ENCODE measurements at places on chromosomes 6 and 20.
A peak's percentile ranks its signal among the peaks of the same experiment; 100 is the strongest.

GRCh38 chr6:142117366-142117765, 15.4 kb upstream of the GJE1 start:
- no peak for DNase-seq

- no peak for DNase-seq
Observed at GRCh38 chr6:142842418-142843261, 102.3 kb downstream of the HIVEP2 start.

- no peak for DNase-seq
Observed at GRCh38 chr20:13659288-13659687, 20.6 kb upstream of the TASP1 start.

DNA sequence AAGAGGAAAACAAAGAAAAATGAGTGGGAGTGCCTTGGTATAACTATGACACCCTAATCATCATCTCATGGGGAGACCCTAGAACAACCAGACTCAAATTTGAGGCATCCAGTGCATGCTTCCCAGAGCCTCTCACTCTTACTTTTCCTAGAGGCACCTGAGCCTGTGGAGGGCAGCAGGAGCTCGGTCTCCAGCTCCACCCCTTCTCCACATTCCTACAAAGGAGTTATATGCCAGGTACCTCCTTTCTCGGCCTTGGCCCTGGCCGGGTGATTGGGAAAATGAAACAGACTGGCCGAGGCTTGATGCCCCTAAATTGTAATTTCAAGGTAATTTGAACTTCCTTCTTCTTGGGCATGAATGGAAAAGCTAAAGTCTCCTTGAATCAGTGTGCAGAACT, 761.2 kb upstream of the CHD6 start:
- no peak for DNase-seq

GRCh38 chr6:156720691-156721685, 56.2 kb upstream of the ARID1B start:
- no peak for DNase-seq

GRCh38 chr6:121086876-121087275, 247.4 kb downstream of the TBC1D32 start:
- DNase-seq: no peak

DNA sequence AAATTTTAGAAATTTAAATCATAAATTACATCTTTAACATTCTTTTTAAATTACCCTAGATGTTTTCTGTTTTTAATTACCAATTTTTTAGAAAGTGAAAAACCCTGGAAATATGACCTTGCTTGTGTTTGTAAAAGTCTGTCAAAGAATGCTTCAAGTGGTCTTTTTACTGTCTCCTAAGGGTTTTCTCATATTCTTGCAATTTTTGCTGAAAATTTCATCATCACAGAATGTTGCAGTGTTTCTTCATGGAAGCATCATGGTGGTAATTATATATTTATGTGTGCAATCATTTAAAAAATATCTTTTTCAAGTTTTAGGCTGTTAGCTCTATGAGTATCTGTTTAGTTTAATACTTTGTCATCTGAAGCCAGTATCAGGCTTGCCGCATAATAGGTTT, 178.2 kb downstream of the HDGFL1 start:
- DNase-seq: no peak

- no peak for DNase-seq
Observed at GRCh38 chr6:53426667-53427270, 78.0 kb upstream of the ELOVL5 start.

GRCh38 chr6:53630533-53631226, 34.9 kb downstream of the KLHL31 start:
- no peak for DNase-seq

DNA sequence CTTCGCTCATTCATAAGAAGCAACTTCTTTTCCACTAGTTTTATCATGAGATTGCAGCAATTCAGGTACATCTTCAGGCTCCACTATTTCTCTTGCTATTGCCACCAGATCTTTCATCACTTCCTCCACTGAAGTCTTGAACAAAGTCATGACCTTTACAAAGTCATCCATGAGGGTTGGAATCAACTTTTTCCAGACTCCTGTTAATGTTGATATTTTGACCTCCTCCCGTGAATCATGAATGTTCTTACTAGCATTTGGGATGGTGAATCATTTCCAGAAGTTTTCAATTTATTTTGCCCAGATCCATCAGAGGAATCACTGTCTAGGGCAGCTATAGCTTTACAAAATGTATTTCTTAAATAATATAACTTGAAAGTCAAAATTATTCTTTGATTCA, 1.5 kb downstream of the CENPQ start:
- no peak for DNase-seq

DNA sequence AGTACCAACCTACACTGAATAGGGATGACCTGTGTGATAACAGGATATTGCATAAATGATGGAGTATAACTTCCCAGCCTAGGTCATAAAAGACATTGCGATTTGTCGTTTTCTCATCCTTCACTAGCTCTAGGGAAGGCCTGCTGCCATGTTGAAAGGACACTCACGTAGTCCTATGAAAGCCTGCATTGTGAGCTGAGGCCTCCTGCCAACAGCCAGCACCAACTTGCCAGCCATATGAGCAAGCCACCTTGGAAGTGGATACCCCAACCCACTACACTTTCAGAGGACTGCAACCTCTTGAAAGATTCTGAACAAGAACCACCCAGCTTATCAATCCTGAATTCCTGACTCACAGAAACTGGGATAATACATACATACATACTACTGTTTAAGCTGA, 3.5 kb upstream of the PANK2 start:
- DNase-seq: no peak

DNA sequence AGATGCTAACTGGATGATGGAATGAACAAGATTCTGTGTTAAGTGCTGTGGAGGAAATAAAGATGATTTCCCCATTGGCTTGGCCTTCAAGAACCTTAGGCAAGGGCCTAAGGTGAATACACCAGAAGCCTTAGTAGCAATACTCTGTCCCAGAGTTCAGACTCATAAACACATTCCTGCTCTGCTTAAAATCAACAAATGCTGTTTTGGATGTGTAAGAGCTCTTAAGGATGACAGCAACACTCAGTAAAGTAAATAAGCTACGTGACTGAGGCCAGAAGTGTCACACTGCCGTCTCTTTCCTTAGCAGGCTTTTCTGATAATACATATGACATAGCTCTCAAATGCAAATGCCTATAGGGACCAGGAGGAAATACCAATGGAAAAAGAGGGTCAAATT, 90.6 kb downstream of the EYA2 start:
- DNase-seq: no peak

DNA sequence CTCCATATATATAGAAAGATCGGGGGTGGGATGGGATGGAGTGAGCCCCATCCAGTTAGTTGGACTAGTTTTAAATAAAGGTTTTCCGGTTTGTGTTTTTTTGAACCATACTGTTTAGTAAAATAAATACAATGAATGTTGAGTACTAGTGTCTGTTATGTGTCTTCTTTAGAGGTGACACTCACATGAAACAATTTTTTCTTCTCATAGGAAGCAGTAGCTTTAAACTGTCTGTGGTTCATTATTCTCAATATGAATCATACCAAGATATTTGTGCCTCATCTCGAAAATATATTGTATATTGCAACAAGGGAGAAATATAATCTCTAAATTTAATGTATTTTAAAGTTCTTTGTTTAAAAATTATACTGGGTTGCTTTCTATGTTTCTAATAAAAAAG, 33.4 kb downstream of the HSF2 start:
- DNase-seq: no peak

- DNase-seq: no peak
Observed at GRCh38 chr6:110434961-110435602, 19.7 kb upstream of the DDO start.

DNA sequence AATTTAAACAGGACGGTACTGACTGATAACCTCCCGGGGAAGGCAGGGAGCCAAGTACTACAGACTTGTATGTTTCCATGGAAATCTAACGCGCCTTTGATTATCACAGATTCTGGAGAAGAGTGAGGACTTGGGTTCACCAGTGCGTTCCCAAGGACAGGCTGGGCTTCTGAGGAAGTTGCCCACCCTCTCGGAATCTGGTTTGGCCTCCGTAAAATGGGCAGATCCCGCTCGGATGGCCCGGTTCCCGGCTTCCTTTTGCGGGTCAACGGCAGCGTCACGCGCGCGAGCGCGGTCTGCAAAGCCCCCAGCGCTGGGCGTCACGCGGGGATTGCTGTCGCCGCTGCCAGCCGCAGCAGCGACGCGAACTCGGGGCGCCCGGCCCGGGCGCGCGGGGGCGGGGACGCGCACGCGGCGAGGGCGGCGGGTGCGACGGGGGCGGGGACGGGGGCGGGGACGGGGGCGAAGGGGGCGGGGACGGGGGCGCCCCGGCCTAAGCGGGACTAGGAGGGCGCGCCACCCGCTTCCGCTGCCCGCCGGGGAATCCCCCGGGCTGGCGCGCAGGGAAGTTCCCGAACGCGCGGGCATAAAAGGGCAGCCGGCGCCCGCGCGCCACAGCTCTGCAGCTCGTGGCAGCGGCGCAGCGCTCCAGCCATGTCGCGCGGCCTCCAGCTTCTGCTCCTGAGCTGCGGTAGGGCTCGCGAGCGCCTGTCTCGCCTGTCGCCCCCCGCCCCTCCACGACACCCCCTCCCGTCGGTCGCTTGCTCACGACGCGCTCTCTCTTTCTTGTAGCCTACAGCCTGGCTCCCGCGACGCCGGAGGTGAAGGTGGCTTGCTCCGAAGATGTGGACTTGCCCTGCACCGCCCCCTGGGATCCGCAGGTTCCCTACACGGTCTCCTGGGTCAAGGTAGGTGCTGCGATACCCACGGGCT, at the start of gene CD83:
CD83 (plus strand) TSS at position 615 of the 933 bp plus-strand sequence; CDS start at position 655, 40 bp downstream.
- peak; percentile 81 for DNase-seq

DNA sequence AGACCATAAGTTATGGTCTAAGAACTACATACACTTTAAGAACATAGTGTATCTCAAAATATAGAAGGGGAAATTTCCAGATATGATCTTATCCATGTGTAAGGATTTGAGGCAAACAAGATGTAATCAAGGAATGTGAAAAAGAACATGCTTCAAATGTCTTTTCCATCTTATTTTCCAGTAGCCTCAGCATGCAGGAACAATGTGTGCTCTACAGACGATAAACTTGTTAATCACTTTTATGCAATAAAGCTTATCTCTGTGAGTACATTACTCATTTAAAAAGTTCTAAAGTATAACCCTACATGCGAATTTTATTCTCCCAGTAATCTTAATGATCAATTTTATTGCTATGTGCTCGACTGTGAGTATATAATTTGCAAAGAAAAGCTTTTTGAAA, 185.2 kb downstream of the ALDH8A1 start:
- DNase-seq: no peak

- no peak for DNase-seq
Observed at GRCh38 chr6:161889324-161889723, 615.5 kb upstream of the AGPAT4 start.

- DNase-seq: no peak
Observed at GRCh38 chr6:13800615-13801014, 13.7 kb downstream of the MCUR1 start.

DNA sequence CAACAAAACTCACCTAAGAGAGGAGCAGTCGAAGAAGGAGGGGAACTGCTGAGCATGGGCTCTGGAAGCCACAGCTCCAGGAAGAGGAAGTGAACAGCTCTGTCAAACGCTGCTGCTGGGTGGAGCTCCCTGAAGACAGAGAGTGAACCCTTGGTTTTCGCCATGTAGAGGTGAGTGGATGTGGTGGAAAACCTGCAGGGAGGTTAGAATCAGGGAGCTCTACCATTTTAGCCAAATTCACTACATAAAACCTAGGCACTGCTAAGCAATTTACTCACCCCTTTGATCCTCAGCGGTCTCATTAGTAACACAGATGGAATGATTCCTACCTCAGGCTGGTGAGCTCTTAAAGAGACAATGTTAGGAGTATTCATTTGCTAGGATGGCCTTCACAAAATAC, 19.4 kb upstream of the TFAP2A start:
- no peak for DNase-seq

GRCh38 chr6:89610149-89610642, 28.4 kb downstream of the LYRM2 start:
- DNase-seq: peak; percentile 60

- no peak for DNase-seq
Observed at GRCh38 chr20:23399568-23400241, 21.6 kb downstream of the NAPB start.

DNA sequence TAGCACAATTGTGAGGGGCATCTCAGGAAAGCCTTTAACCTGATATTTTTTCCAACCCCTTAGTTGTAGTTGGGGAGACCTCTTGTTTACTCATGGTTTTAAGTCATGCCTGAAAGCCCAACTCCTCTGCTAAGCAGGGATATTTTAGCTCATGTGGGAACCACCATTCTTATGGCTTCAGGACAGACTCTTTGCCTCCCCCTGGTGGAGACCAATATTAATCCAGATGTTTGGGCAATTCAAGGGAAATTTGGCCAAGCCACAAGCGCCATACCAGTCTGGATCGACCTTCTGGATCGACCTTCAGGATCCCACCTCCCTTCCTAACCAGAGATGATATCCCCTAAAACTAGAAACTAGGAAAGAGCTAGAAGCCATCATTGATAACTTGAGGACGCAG, 211.2 kb downstream of the C6orf118 start:
- DNase-seq: no peak

DNA sequence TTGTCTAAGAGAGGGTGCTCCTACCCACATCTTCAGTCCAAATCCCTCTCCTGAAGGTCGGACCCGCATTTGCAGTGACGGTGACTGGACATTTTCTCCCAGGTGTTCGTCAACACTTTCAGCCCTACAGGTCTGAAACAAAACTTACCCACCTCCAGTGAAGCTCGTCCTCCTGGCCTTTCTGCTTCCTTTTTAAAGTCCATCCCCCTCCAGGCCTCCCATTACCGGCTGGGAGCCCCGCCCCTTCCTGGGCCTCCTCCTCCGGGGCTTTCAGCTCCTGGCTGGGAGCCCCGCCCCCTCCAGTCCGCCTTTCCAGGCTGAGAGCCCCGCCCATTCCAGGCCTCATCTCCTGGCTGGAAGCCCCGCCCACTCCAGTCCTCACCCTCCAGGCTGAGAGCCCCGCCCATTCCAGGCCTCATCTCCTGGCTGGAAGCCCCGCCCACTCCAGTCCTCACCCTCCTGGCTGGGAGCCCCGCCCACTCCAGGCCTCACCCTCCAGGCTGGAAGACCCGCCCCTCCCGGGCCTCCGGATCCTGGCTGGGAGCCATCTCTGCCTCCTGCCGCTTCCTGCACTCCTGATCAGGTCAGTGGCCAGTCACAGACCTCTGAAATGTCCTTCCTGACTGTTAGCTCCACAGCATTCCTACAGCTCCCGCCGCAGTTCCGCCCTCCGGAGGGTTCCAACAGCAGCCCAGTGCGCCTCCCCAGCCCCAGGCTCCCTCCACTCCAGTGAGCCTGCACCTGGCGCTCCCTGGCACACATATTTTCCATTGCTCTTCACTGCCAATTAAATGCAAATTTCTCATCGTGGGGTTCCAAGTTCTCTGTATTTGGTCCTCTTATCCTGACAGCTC, 98.5 kb downstream of the LY86 start:
- peak; percentile 32 for DNase-seq

GRCh38 chr6:118860880-118861279, 33.1 kb upstream of the ASF1A start:
- no peak for DNase-seq

- DNase-seq: no peak
Observed at GRCh38 chr20:63957690-63958441, 1.6 kb upstream of the UCKL1 start.

DNA sequence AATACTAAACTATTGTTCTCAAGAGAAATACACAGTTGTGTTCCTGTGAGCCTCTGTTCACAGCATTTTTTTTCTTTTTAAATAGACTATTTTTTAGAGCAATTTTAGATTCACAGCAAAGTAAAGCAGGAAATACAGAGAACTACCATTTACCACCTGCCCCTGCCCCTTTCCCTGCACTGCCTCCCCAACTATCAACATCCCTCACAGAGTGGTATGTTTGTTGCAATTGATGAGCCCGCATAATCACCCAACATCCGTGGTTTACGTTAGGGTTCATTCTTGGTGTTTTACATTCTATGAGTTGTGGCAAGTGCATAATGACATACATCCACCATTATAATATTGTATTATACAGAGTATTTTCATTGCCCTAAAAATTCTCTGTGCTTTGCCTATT, 71.6 kb upstream of the TNFAIP3 start:
- no peak for DNase-seq
